ENCODE measurements at places on chromosomes 6 and 20.
A peak's percentile ranks its signal among the peaks of the same experiment; 100 is the strongest.

DNA sequence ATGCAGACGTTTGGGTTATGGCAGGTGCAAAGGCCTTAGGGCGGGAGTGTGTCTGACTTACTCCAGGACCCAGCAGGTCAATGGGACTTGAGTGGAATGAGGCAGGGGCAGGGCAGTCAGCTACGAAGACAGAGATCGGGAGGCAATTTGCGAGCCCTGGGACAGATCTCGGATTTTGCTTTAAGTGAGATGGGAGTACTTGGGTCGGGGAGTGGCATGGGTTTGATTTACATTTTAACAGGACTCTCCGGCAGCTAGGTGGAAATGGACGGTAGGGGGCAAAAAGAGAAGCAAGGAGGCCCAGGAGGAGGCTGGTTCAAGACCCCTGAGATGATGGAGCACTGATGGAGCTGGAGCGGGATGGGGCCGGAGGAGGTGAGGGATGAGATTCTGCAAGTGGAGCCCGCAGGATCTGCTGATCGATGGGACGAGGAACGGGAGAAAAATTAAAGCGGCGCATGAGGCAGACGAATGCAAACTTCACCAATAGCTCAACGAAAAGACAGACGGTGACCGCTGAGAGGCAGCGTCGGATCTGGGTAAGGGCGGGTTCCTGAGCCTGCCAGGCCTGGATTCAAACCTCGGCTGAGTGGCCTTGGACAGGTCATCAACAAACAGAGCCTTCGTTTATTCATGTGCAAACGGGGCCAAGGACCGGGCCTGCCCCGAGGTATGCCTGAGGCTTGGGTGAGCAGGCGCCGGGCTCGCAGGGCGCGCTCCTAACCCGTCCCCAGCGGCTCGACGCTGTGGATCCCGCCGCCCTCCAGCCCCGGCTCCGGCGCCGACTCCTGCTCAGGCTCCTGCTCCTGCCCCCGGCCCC is 756 bp upstream of the RBCK1 start:
- DNase-seq, result peak; percentile 86

GRCh38 chr20:17825960-17826843 is 126.4 kb downstream of the BANF2 start:
- no peak for DNase-seq

- no peak for DNase-seq
These were observed 39.2 kb upstream of the PIM1 start for GRCh38 chr6:37130704-37131103.

- DNase-seq, result no peak
These were observed 113.2 kb upstream of the KCNG1 start for GRCh38 chr20:51135926-51136715.

DNA sequence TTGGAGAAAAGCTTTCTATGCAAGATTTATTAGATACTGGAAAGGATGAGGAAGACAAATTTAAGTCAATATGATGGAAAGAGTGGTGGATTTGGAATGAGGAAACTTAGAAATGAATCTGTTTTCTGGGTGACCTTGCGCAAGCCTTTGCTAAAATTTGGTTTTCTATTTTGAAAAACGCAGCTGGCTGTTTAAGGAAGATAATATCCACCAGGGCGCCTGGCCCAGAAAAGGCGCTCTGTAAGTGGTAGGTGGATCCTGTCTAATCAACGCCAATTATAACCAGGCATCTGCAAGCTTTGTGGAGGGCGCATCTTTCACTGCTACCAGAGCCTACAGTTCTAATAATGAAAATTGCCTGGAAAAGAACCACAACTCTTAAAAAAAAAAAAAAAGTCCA is 398 bp upstream of the SPATS1 start:
- DNase-seq, result no peak
